ENCODE measurements at places on chromosomes 12 and 14.

- DNase-seq, result no peak
Observed at GRCh38 chr12:109999983-110000505, 814 bp downstream of the ANKRD13A start.

DNA sequence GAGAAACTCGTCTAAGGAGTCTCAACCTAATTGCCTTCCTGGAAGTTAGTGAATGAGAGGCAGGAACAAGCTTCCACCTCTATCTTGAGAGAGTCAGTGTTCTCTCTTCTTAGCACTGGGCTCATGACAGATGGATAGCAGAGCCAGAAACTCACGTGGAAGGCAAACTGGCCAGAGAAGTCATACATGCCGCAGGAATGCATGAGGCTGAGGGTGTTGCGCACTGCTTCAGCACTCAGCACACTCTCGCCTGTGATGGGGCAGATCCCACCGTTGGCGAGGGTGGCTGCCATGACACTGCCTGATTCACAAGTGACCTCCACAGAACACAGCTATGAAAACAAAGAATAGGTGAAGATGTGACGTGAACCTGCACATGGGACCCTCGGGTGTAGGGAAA lies 6.0 kb downstream of the SPRYD4 start:
- no peak for DNase-seq

- DNase-seq, result no peak
Observed at GRCh38 chr14:89283327-89284060, 133.5 kb downstream of the FOXN3 start.

- no peak for DNase-seq
Observed at GRCh38 chr12:77016606-77017005, 48.8 kb downstream of the E2F7 start.

DNA sequence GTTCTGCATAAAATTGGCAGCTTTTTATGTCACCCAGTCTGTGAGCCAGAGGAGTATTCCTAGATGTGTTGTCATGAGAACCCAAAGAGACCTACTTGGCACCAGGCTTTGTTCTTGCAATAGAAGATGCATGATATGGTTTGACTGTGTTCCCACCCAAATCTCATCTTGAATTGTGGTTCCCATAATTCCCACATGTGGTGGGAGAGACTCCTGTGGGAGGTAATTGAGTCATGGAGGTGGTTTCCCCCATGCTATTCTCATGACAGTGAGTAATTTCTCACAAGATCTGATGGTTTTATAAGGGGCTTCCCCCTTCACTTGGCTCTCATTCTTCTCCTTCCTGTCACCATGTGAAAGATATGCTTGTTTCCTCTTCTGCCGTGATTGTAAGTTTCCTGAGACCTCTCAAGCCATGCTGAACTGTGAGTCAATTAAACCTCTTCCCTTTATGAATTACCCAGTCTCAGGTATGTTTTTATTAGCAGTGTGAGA lies 572.0 kb upstream of the ATP2B1 start:
- DNase-seq, result no peak

All from cortex of kidney (tissue), 1 donor.